ENCODE measurements at places on chromosomes 7 and 10. TPM values are rescaled to one million over a fixed set of nuclear protein-coding genes. Genes with fewer than 3 reads are reported as not detected.

The BET1 gene
- total RNA-seq, result 9.2 TPM

DNA sequence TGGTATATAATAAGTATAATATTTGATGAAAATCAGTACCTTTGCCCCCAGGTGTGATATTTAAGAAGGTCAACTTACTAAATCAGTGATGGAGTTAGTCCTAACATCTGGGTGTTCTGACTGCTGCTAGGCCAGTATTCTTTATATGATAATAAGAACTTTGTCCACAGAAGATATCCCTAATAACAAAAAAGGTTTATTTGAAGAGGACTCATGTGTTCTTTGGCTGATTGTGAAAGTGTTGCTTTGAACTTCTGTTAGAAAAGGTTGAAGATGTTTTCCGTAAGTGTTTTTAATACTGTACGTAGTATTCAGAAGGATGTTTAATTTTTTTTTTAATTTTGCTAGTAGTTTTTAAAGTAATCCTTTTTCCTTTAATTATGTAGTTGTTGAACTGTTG, 10.2 kb downstream of the PTEN start:
- no peak overlapping the region for H3K27ac ChIP-seq
- H3K36me3 ChIP-seq, result no peaks in the 10 kb centered on the region
- DNase-seq, result no peak
- peaks cover 86% of the 10 kb centered on the region for H3K4me1 ChIP-seq

GRCh38 chr7:23247603-23248335, 1.2 kb downstream of the GPNMB start:
- H3K27me3 ChIP-seq, result peaks cover 24% of the 10 kb centered on the region
- peak; percentile 11 for DNase-seq
- peak overlapping the region; percentile 55 for H3K27ac ChIP-seq
- H3K4me3 ChIP-seq, result peak overlapping the region; percentile 48
- peaks cover 9% of the 10 kb centered on the region for H3K4me1 ChIP-seq
- no peaks in the 10 kb centered on the region for H3K36me3 ChIP-seq

The GIMAP8 gene
- total RNA-seq, result 10.4 TPM

- H3K27ac ChIP-seq, result peak overlapping the region; percentile 90
- H3K4me3 ChIP-seq, result no peak overlapping the region
- no peaks in the 10 kb centered on the region for H3K36me3 ChIP-seq
- peak; percentile 75 for DNase-seq
- peaks cover 19% of the 10 kb centered on the region for H3K4me1 ChIP-seq
These were observed 49.3 kb downstream of the CALML3 start for GRCh38 chr10:5573968-5574641.

Measured in gastrocnemius medialis (tissue), 4 donors.